ENCODE measurements at places on chromosomes 4 and X.

GRCh38 chrX:22338740-22339139, 66.0 kb downstream of the CBLL2 start:
- no peak for DNase-seq

DNA sequence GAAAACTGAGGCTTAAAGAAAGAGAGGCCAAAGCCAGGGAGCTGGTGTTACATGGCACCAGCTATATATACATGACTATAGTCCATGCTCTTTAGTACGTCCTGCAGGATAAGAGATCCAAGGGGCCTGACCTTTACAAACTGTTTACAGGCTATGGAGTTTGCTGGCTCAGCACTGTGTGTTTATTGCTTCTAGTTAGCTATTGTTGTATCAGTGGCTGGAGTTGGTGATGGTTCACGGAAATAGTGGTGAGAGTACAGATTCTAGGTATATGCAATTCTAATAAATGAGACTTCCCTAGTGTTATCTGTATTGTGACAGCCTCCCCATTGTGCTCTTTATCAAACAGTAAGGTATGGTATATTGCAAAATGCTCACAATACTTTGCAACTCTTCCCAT, 46.5 kb downstream of the REPS2 start:
- no peak for DNase-seq

GRCh38 chrX:25025615-25026014, 9.8 kb upstream of the ARX start:
- no peak for DNase-seq

- no peak for DNase-seq
Measured at GRCh38 chr4:181661090-181661489, 582.1 kb upstream of the TENM3 start.

DNA sequence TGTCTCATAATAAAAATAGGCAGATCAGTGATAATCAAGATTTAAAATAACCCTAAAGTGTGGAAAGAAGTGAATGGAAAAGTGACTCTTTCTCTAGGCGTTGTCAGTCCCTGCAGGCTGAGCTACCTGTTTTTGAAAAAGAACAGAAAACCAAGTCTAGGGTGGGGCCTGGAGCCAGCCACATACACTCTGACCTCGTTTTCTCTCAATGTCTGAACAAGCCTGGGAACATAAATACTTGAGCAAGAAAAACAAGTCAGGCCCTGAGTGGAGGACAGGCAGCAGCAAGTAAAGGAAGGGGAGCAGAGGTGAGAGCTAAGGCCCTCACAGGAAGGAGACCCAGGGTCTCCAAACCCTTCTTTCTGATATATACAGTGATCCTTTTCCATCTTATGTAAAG, 91.7 kb upstream of the HPF1 start:
- DNase-seq, result no peak

GRCh38 chr4:104596189-104596588, 101.5 kb upstream of the CXXC4 start:
- DNase-seq, result no peak

- DNase-seq, result no peak
Measured at GRCh38 chrX:38678821-38679220, 117.5 kb downstream of the TSPAN7 start.

DNA sequence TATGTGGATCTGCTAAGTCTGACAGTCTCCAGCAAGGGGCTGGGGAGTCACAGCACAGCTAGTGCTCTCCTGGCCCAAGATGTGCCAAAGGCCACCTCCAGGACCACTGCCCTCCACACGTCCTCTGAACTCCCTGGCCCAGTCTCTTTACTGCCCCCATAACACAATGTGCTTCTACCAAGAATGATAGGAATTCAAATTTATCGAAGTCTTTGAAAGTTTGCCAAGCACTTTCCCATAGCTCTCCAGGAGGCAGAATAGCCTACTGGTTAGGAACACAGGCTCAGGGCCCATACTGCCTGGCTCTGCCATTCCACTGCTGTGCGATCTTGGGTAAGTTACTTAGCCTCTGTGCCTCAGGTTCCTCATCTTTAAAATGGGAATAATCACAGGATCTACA, 86.7 kb downstream of the NHSL2 start:
- no peak for DNase-seq

GRCh38 chr4:28886934-28887333, 1833.2 kb upstream of the PCDH7 start:
- no peak for DNase-seq

DNA sequence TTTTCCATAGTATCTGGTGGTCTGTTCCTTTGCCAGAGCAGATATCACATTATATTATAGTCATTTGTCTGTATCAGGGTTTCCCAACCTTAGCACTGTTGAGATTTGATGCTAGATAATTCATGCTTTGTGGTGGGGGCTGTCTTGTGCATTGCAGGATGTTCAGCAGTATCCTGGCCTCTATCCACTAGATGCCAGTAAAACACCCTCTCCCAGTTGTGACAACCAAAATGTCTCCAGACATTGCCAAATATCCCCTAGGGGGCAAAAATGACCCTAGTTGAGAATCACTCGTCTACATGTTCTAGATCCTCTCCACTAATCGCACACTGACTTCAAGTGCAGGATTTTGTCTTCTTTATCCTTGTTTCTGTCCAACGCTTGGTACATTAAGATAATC, 160.8 kb downstream of the FANCB start:
- no peak for DNase-seq

GRCh38 chr4:85489273-85489981, 14.5 kb downstream of the ARHGAP24 start:
- DNase-seq, result no peak

DNA sequence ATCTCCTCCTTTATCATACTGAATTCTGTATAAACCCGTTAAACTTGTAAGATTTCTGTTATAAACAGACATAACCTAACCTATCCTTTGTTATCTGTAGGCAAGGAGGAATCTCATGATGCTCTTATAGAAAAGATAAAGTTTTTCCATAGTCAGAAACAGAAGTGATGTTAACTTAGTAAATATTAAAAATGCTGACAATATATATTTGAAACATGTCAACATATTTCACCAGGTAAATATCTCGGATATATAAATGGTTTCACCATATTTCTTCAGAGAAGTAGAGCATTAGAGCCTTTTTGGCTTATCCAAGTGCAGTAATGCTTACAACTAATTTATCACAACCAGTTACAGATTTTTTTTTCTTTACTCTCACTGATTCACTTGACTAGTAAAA, 625.9 kb downstream of the PDHA2 start:
- no peak for DNase-seq

- no peak for DNase-seq
Measured at GRCh38 chrX:24097741-24098260, 43.0 kb downstream of the EIF2S3 start.

DNA sequence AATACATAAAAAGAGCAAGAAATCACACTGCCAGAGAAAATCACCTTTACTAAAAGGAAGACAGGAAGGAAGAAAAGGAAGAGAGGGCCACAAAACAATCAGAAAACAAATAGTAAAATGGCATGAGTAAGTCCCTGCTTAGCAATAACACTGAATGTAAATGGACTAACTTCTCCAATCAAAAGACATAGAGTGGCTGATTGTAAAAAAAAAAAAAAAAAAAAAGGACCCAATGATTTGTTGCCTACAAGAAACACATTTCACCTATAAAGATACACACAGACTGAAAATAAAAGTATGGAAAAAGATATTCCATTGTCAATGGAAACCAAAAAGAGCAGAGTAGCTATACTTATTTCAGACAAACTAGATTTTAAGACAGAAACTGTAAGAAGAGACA, 12.6 kb downstream of the CENPU start:
- DNase-seq, result no peak

DNA sequence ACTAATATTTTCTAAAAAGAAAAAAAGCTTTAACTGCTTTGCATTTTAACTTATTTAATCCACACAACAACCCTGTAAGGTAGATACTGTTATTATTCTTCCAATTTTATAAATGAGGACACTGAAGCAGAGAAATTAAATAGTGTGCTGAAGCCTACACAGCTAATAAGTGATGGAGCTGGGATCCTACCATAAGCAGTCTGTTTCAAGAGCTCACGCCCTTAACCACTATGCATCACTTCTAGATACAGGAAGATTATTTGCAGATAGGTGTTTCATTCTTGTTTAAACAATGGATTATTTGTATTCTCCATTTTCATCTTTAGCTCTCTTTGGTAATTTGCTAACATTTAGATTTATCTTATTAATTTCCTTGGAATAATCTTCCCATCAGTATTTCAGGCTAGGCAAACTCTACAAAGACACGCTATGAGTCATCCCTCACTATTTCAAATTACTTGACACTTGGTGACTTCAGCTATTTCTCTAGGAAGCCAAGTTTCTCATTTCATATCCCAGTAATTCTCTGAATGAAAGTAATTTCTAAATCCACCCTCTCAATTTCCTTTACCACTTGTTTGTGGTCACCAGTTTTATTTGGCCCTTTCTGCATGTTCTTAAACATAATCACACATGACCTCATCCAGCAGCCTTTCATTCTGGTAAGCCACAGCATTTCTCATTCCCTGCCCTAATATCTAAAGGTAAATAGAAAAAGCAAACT, 67.3 kb downstream of the ASB9 start:
- DNase-seq, result no peak

- DNase-seq, result no peak
Measured at GRCh38 chr4:8338351-8338961, 68.9 kb downstream of the HTRA3 start.

GRCh38 chrX:40078489-40079227, 19.1 kb downstream of the BCOR start:
- no peak for DNase-seq

GRCh38 chrX:1411326-1411725, 19.4 kb upstream of the SLC25A6 start:
- DNase-seq, result no peak

- no peak for DNase-seq
Measured at GRCh38 chrX:122625821-122626220, 558.3 kb upstream of the GRIA3 start.

GRCh38 chr4:26931966-26932365, 71.3 kb downstream of the STIM2 start:
- no peak for DNase-seq

DNA sequence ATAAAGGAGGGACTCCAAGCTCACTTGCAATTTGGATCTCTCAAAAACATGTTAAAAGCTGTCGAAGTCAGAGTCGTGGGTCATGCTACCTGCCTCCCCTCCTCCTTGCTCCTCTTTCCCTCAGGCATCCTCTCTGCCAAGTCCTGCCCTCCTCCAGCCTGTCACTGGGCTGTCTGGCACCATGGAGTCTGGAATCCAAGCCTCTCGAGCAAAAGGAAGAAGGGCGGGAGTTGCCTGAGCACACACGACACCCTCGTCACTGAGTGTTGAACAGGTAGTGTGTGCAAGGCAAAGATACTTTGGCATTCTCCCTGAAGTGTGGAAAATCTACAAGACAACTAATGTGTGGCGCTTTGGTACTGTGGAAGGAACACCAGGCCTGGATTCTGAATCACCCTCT, 62.2 kb downstream of the HAUS3 start:
- no peak for DNase-seq

- DNase-seq, result no peak
Measured at GRCh38 chr4:92184566-92184965, 119.2 kb upstream of the GRID2 start.

DNA sequence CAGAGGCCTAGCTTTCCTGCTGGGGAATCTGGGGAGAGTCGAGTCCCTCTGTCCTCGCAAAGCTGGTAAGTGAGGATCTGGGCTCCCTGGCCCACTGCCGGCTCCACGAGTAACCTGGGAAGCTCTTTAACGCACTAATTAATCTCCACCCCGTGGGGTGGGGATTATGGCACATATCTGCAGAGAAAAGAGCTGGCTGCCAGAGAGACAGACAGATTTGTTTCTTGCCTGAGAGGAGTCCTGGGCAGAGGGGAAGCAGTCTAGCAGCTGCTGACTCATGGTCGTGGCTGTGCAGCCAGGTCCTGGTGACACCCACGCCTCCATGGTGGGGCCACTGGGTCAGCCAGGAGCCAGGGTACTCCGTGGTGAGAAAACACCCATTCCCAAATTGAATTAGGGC, 14.0 kb downstream of the SORCS2 start:
- no peak for DNase-seq

DNA sequence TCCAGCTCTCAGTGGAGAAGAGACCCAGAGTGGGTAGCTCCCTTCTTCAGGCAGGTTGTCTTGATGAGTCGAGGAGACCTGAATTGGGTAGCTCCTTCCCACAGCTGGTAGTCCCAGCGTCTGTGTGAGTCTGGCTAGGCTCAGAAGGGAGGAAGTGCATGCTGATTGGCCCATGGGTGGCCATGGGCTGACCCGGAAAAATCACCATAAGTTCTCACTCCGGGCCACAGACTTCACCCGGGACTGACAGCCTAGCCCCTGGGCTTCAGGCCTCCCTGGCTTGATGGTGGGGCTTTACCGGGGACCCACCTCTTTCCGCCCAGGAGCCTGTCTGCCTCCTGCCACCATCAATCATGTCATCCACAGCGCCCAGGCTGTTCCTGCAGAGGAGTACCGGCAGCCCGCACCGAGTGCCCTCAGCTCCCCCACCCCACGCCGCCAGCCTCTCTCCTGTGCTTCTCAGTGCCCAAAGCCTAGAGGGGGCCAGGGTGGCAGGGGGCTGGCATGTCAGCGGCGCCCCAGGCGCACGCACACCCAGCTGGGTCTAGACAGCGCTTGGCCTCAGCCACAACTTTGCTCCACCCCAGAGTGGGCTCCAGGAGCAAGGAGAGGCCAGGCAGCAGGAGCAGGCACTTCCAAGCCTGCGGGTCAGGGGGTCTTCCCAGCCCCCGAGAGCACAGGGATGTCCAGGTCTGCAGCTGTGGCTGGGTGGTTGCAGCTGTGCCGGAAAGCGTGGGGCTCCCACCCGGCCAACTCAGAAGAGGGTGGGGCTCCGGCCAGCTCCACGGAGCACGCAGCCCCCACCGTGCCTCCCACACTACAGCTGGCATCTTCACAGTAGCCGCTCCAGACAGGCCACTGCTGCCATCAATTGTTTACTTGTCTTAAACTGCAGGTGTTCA, 16.1 kb upstream of the SAT1 start:
- DNase-seq, result no peak

DNA sequence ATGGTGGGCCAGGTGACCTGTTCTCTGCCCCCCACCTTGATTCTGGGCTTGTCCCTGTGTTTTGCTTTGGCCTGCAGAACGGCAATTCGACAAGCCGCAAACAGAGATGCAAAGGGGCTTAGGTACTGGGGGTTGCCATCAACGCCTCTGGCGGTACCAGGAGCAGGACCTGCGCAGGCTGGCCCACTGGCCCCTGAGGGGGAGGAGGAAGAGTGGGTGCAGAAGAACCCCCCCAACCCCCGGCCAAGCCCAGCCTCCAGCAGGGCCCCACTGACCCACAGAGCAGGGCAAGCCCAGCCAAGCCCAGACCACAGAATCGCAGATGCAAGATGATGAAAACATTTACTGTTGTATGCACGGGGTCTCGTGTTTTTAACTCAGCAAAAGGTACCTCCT, 89.4 kb downstream of the PPP2R2C start:
- DNase-seq, result no peak

- no peak for DNase-seq
Measured at GRCh38 chr4:56051029-56051709, 102.4 kb downstream of the CEP135 start.

DNA sequence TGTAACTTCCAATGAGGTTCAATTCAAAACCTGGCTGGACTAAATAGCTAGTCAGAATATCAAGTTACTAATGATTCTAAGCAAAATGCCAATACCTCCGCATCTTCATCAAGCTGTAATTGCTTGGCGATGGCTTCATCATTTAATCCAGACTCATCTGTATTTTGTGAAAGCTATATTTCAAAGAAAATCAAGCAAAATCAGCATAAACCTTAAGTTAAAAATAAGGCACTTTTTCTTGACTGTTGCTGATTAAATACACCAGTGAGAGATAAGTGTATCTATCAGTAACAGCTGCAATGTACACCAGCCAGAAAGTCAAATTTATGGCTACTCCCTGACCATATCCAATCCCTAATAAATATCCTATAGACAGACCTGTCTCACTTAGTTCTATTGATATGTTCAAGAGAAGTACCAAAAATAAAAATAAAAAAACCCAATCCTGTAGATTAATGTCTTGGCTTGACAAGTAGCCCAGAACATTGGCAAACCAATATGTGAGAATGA, 39.6 kb downstream of the RFC1 start:
- DNase-seq, result no peak

Data from NCI-H460 (cell line).